ENCODE measurements at places on chromosomes 11 and 22.

DNA sequence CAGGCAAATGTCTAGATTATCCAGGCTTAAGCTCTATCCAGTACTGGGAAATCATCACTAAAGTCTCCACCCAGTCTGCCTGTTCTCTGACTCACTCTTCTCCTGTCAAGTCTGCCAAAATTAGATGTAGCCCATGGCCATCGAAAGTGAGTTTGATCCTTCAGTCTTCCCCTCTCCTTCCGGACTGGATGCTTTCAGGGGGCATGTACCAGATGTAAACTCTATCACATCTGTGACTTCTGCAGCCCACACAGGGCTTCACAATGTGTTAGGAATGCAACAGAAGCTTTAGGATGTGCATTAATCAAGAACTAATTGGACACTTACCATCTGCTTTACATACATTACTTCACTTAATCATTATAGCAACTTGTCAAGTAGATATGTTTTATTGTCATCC is 12.3 kb downstream of the ME3 start:
- no peak for DNase-seq

DNA sequence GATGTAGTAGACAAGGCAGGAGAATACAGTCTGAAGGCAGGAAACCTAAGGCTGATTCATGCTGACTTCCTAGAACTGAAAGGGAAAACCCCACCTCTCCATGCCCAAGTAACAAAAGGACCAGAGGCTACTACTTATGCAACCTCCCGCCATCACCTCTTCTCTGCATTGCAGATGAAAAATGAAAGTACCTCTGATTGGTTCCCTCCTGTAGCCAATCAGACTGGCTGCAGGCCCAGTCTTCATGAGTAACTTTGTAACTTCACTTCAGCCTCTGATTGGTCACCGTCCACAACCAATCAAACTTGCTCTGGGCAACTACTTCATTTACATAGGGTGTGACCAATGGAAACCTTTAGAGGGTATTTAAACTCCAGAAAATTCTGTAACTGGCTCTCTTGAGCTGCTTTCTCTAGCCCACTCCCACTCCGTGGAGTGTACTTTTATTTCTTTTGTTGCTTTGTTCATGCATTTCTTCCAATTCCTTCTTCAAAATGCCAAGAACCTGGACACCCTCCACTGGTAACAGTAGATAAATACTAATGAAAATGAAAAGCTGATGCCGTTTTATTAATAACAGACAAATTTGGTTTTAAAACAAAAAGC is 5.2 kb upstream of the MAP6 start:
- DNase-seq, result no peak

DNA sequence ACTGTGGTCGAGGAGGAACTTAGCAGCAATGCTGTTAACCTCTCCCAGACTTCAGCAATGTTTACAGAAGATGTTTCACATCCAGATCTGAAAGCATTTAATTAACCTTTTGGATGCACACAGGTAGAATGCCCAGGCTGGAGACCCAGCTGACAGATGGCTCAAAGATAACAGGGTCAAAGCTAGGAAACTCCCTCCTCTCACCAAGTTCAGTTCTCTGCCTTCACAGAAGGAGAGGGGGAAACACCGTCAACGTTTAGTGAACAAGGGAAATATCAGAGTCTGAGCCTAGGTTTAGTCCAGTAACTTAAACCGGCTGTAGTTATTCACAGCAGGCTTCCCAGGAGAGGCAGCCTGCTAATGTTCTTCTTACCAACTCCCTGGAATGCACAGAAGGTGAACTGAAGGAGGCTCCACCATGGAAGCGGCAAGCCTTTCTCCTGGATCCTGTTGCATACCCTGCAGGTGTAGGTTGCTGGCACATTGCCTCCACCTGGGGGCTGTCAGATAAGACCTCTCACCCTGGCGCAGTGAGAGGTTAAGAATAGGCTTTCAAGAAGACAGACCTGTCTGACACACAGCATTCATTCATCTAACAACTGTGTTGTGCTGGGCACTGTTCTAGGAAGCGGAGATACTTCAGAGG is 23.5 kb upstream of the ANKK1 start:
- no peak for DNase-seq

DNA sequence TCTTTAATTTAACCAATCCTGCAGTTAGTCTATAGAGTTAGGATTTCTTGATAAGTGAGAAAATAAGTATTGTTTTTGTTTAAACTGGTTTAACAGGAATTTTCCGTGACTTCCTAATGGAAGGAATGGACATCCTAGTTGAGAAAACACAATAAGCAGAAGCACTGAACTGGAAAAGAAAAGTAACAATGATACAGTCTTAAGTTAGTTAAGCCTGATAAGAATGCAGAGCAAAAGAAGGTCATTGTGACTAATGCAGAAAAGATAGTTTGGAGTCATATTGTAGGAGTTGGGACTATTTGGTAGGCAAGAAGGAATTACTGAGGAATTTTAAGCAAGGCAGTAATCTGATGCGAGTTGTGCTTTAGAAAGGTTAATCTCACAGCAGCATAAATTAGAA is 11.7 kb downstream of the RNF141 start:
- no peak for DNase-seq

DNA sequence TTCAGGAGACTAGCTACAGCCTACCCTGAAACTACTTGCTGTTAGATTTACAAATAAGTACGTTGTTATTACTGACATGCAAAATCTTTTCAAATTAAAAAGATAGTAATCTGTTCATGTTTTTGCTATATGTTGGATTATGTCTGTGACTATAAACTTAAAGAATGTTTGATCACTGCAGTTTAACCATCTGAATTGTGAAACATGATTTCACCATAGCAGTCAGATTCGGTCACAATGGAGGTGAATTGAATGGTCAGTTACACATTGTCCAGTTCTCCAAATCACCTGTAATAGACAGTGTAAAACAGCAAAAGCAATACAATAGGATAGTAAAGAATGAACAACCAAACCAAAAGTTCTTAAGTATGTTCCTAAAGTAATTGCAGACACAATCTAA is 43.3 kb downstream of the CCDC83 start:
- no peak for DNase-seq

DNA sequence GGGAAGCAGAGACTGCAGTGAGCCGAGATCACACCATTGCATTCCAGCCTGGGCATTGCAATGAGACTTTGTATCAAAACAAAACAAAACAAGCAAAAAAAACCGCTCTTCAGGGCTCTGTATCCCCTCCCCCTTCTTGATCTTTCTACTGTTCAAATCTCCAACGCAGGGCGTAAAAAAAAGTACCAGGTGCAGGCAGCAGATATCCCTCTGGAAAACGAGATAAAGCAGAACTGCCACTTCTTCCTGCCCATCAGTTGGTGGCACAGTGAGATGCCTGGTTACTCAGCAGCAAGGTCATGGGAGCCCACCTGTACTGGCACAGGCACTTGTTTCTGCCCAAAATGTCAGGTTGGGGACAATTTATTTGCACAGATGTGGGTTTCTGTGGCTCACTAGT is 11.2 kb downstream of the CCS start:
- no peak for DNase-seq

DNA sequence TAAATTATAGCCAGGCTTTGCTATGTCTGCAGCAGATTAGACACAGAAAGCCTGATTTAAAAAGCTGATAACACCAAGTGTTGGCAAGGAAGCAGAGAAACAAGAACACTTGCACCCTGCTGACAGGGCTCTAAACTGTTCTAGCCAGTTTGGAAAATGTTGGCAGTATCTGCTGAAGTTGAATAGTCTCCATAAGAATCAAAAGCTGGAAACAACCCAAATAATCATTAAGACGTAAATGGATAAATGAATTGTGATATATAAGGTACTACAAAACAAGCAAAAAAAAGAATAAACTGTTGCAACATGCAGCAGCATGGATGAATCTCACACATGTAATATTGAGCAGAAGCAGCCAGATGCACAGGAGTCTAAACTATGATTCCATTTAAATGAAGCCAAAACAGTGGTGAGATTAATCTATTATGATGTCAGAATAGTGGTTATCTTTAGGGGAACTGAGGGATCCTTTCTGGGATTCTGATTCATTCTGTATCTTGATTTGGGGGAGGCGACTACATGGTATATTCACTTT is 40.4 kb upstream of the ADORA2A start:
- no peak for DNase-seq

GRCh38 chr11:71281831-71282230 is 29.5 kb upstream of the SHANK2 start:
- DNase-seq, result no peak

- no peak for DNase-seq
Measured at GRCh38 chr11:8870411-8871170, 40.4 kb upstream of the AKIP1 start.

GRCh38 chr22:24723111-24723510 is 51.4 kb downstream of the PIWIL3 start:
- DNase-seq, result no peak

DNA sequence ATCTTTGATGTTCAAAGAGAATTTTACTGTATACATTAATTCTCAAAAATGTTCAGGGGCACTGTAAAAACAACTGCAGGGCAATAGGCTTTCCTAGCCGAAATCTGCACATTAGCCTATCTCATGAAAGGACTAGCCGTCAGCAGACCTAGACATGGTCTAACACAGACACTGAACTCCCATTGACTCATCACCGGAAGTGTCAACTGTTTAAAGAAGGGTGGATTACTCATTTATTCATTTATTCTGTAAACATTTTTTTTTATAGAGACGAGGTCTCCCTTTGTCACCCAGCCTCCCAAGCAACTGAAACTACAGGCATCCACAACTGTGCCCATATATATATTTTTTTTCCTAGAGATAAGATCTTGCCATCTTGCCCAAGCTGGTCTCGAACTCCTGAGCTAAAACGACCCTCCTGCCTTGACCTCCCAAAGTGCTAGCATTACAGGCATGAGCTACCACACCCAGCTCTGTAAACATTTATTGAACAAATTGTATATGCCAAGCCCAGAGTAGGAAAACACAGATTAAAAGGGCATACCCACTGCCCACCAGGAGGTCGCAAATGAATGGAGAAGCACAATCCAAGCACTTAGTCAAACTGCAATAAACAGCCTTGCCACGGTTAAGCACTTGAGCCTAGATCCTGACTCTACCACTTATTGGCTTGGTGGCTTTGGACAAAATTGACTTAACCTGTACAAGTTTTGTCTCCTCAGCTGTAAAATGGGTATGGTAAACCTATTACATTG is 26.6 kb downstream of the RAB30 start:
- DNase-seq, result no peak

DNA sequence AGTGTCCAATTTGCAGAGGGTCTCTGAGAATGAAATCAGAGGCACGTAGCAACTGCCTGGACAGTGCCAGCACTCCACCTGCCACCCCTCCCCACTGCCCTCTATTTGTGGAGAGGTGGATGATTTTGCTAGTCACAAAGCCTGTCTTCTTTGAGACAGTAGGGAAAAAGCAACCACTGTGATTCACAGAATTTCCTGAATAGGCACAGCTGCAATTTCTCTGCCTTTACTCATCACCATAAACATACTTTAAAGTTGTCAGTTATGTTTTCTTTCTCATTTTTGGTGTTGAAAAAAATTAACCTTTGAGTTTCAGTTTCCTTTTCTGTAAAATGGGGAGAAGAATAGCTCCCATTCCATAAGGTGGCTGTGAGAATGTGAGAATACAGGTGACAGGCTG is 134.3 kb downstream of the TEAD1 start:
- no peak for DNase-seq

- DNase-seq, result no peak
Measured at GRCh38 chr22:45550416-45550815, 47.7 kb downstream of the FBLN1 start.

GRCh38 chr11:114386131-114386530 is 14.2 kb downstream of the C11orf71 start:
- DNase-seq, result no peak

GRCh38 chr11:11514246-11514645 is 107.6 kb downstream of the GALNT18 start:
- no peak for DNase-seq

- no peak for DNase-seq
Measured at GRCh38 chr11:125649465-125650166, 24.7 kb downstream of the CHEK1 start.

DNA sequence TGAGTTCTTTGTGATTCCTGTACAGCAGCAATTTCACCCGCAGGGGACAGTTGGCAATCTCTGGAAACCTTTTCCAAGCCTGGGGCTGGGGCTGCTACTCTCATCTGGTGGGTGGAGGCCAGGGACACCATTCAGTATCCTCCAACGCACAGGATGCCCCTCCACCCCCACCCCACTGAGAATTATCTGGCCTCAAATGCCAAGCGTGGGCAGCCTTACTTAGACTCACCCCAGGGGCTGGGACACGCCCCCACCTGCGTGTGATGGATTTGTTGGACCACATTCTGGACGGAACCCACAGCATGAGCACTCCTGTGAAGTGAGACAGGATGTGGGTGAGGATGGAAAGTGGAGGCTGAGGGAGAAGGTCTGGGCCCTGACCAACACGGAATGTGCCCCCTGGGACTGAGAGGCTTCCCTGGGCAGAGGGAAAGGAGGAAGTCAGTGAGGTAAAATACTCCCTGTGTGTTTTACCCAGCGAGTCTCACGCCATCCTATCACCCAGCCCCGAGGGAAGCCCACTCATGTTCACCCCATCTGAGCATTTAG is 13.7 kb downstream of the RASD2 start:
- DNase-seq, result no peak

- DNase-seq, result no peak
Measured at GRCh38 chr11:95608093-95608492, 181.5 kb downstream of the FAM76B start.

DNA sequence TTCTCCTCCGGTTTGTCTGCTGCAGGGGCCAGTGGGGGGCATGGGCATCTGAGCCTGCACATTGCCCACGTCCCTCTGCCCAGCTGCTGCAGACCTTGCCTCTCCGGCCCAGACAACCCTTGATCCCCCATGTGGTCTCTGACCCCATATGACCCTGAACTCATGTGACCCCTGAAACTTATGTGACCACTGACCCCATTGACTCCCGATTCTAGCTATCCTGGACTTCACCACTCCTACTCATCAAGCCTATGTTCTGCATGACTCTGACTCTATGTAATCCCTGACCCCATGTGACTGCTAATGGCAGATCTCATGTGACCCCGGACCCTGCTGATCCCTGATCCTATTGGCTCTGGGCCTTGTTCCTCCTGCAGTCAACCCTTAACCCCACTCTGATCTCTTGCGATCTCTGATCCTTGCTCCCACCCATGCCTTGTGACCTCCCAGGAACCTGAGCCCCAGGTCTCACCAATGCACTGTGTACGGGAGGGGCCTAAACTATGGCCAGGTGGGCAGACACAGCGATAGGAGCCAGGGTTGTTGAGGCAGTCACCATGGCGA is 5.7 kb downstream of the LTBP3 start:
- DNase-seq, result no peak

DNA sequence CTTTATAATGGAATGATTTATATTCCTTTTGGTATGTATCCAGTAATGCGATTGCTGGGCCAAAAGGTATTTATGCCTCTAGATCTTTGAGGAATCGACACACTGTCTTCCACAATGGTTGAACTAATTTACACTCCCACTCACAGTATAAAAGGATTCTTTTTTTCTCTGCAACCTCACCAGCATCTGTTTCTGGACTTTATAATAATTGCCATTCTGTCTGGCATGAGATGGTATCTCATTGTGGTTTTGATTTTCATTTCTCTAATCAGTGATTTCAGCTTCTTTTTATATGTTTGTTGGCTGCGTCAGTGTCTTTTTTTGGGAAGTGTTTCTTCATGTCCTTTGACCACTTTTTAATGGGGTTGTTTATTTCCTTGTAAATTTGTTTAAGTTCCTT is 679.3 kb downstream of the JRKL start:
- DNase-seq, result no peak
